ENCODE measurements at places on chromosomes 12 and 14.

DNA sequence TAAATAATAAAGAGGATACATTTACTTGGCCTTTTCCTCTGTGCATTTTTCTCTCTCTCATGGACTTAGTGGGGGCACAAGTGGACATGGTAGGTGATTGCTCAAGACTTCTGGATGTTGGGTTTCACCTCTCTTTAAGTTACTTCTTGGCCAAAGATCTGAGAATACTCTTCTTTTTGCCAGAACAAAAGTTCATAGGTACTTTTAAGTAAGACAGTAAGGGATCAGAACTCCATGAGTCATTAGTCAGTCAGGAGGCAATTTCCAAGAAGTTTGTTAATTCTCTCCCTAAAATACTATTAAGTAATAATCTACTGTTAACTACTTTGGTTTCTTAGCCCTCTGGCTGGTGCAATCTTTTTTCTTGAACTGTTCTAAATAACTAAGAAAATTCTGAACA lies 84.2 kb downstream of the GRIP1 start:
- no peak for DNase-seq

GRCh38 chr14:91255026-91255695 lies 10.7 kb upstream of the GPR68 start:
- DNase-seq = no peak

GRCh38 chr14:105844047-105844630 lies 317.8 kb downstream of the TMEM121 start:
- DNase-seq = no peak

GRCh38 chr14:77485256-77485655 lies 13.4 kb downstream of the ISM2 start:
- DNase-seq = no peak

DNA sequence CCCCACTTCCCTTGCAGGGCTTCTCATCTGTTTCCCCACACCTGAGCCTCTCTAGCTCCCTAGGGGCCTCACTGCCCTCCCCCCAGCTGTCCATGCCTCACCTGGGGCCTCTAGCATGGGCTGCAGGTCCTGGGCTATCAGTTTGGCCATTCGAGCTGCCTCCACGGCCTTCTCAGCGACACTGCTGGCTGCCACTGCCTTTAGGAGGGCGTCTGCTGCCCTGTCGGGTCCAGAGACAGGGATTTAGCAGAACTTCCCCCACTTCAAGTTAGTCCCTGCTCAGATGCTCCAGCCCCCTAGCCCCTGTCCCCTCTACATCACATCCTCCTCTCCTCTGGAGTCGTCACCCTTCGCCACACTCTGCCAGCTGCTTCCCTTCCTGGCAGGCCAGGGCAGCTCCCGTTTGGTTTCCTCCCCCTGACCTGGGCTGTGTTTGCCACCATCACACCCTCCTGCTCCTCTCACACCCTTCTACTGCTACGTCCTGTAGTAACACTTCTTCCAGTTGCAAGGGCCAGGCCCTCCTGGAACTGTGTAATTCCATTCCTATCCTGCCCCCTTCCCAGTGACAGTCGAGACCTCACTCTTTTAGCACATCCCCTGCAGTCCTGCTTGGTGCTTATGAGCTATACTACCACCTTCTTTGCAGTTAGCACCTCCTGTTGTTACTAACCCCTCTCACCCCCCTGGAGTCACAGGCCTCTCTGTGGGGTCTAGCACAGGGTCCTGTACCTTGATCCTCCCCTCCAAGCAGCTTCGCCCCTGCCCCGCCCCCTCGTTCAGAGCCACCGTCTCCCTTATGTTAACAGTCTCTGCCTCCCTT lies 4.3 kb upstream of the AP1G2 start:
- no peak for DNase-seq

GRCh38 chr12:22598763-22599161 lies 26.2 kb upstream of the ETNK1 start:
- no peak for DNase-seq

DNA sequence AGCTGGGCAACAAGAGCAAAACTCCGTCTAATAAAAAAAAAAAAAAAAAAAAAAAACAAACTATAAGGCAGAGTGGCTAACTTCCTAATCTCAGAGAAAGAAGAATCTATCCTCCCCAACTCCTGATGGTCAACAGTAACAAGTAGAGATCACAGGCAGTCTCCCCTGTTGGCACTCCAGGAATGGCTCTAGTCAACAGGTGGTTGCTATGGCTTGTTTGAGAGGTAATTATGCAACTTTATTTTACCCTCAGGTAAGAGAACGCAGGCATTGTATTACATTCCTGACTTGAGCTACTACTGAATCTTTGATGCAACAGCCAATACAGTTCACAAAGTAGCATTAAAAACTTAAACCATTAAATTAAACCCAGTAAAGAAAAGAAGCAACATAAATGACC lies 180.3 kb downstream of the DICER1 start:
- no peak for DNase-seq
